Left renal pelvis (tissue), 4 donors: ENCODE measurements at places on chromosomes 12 and 14.

DNA sequence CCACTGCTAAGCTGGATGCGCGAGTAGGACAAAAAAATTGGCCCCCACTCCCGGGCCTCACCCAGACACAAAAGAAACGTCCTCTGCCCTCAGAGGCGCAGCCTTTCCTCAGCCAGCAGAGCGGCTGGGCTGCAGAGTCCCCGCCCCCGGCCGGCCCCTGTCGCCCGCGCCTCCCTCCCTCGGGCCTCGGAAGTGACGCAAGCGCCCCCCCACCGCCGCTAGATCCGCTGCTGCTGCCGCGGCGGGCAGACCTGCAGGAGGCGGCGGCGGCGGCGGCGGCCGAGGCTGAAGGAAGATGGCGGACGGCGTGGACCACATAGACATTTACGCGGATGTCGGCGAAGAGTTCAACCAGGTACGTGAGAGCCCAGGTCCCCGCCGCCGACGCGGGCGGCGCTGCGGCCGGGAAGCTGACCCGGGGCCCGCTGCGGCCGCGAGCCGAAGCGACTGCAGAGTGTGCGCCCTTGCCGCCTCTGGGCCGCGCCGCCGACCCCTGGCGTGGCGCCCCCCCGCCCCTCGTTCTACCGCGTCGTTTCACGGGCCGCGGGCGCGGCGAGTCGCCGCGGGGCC is at the start of gene CPSF6:
TSS of gene CPSF6 (plus strand) at position 218 of the 570 bp plus-strand sequence. CDS start at position 296, 78 bp downstream.
- peak; percentile 83 for DNase-seq

GRCh38 chr12:3342051-3342450 is 149.0 kb upstream of the PRMT8 start:
- DNase-seq = no peak

DNA sequence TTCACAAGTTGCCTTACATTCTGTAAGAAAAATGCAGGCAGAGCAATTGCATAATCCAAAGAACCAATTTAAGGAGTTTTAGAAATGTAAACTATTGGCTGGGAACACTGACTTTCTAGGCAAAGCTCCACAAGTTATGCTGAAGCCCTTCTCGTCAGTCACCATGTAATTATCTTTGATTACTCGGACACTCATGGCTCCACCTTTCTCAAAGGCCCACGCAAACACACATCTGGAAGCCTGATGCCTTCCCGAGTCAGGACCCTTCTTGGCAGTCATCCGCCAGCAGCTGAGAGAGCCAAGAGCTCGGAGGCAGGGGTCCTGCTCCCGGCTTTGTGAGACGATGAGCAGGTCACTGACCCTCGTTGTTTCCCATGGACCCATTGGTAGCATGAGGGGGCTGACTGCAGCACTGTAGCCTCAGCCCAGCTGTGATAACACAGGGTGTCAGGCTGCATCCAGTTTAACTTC is 202.2 kb downstream of the TMEM132D start:
- DNase-seq = no peak

GRCh38 chr12:60863421-60863820 is 1267.6 kb downstream of the SLC16A7 start:
- no peak for DNase-seq

DNA sequence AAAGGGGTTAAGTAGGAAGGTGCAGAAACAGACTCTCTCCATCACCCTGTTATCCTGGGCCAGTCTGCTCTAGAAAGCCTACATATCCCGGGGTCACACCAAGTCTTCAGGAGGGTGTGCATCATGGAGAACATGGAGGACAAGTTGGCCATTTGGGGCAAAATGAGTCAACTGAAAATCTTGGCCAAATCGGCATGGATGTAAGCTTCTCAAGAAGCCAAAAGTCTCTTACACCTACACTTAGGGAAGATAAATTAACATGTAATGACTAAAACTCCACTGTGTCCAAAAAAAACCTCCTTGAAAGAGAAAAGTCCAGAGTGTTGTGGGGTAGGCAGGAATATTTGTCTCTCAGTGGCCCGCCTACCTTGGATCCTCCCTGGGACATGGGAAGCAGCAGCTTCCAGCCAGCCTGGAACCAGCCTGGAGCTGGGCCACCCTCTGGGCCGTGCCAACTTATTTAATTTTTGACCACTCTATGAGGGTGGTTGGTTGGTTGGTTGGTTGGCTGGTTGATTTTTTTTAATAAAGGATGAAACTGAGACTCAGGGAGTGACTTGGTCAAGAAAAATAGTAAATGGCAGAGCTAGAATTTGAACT is 17.9 kb upstream of the TC2N start:
- no peak for DNase-seq

DNA sequence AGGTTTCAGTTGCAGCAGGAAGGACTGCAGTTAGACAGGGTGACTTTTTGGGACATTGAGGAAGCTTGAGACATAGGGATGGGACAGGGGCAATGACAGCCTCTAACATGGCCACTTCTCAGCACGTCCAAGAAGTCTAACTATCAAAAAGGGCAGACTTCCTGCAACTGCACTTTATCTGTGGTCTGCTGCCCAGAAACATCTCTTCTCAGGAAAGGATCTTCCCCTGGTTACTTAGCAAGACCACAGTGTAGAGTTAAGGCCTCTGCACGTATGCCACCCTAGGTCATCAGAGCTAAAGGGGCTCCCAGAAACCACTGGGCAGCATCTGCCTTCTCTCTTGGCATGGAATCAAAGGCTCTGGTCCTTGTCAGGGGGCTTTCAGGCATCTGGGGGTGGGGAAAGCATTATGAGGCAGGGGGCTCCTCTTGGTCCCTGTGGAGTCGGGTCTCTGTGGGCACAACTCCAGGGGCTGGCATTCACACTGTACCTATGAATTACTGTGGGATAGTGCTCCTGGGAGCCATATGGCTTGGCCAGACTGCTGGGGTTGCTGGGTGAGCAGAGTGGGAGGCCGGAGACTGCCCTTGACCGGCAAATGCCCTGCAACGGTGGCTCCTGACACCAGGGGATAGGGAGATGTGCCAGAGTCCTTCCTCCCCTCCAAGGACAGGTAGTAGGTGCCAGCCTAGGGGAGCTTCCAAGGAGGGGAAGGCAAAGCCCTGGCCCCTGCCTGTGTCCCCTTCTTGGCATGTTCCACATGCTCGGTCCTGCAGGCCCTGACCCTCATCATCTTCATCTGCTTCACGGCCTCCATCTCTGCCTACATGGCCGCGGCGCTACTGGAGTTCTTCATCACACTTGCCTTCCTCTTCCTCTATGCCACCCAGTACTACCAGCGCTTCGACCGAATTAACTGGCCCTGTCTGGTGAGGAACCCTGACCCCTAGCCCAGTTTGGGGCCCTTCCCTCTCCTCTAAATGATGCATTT is 1.0 kb downstream of the CMTM5 start:
- no peak for DNase-seq

GRCh38 chr12:103105971-103106597 is 148.6 kb downstream of the ASCL1 start:
- DNase-seq = no peak

GRCh38 chr12:118055865-118056773 is 4.9 kb downstream of the WSB2 start:
- no peak for DNase-seq

GRCh38 chr12:13164921-13165616 is 31.5 kb upstream of the EMP1 start:
- no peak for DNase-seq

DNA sequence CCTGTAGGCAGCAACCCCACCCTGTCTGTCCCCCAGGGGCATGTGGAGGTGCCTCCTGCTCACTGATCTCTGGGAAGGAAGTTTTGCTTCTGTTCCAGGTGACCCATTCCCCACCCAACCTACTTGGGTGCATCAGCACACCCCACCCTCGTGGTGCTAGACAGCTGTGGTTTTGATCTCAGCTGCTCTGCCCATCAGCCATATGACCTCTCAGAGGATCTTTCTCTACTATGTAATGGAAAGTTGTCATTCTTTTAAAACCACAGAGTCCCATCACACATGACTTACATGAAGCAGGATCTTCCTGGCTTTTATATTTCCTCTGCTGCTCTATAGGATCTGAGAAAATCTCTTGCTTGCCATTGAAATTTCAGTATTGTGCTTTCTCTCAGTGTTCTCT is 13.5 kb upstream of the KRT82 start:
- DNase-seq = no peak

DNA sequence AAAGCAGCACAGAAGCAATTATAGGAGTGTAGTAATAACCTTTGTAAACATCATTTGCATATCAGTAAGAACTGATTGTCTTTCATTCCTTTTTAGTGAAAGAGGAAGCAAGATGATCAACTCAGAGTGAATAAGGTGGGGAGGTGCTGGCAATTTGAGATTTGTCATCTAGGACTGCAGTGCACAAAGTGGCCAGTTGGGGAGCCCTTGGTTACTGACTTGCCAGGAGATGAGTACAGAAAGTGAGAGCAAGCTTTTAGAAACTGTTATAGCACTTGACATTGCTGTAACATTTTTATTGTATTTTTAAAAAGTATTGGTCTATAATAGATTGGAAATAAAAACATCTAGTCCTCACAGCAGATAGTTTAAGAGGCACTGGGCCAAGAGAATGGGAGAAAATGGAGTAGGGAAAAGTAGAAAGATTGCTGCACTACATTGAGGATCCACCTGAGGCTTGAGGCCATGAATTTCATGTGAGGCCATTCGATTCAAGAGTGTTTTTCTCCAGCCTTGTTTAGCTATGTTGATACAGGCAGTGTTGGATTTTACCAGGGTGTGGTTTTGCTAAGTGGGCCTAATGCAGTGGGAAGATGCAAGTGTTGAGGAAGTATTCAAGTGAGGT is 98.2 kb downstream of the SNAPC1 start:
- DNase-seq = no peak

DNA sequence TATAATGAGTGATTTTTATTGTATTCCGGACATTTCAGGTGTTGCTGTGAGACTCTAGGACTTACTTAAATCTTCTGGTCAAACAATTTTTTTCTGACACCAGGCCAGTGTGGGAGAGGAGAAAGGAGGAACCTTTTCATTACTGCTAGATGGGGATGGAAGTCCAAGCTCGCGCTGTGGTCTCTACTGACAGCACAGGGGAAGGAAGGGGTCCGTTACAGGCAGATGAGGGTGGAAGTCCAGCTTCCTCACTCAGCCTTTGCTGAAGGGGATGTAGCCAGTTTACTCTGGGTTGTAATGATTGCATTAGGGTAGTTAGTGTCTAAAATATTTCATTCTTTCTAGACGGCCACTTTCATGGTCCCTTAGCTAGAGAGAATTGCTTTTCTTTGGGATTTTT is 26.3 kb upstream of the ST8SIA1 start:
- DNase-seq = no peak

- DNase-seq = peak; percentile 45
Measured at GRCh38 chr14:50116966-50117365, 594 bp upstream of the VCPKMT start.

DNA sequence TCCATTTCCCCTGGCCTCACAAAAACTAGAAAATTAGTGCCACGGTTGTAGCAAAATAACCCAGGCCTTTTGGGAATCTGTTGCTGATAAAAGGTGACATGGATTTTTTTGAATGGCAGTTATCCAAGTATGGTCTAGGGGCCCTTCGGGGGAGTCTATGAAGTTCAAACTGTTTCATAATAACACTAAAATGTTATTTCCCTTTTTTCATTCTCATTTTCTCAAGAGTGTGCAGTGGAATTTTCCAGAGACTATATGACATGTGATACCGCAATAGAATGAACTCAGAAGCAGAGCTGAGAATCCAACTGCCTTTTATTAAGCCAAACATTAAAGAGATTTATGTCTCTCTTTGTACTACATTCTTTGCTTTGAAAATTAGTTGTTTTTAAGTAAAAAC is 26.9 kb downstream of the GSTZ1 start:
- peak; percentile 21 for DNase-seq

DNA sequence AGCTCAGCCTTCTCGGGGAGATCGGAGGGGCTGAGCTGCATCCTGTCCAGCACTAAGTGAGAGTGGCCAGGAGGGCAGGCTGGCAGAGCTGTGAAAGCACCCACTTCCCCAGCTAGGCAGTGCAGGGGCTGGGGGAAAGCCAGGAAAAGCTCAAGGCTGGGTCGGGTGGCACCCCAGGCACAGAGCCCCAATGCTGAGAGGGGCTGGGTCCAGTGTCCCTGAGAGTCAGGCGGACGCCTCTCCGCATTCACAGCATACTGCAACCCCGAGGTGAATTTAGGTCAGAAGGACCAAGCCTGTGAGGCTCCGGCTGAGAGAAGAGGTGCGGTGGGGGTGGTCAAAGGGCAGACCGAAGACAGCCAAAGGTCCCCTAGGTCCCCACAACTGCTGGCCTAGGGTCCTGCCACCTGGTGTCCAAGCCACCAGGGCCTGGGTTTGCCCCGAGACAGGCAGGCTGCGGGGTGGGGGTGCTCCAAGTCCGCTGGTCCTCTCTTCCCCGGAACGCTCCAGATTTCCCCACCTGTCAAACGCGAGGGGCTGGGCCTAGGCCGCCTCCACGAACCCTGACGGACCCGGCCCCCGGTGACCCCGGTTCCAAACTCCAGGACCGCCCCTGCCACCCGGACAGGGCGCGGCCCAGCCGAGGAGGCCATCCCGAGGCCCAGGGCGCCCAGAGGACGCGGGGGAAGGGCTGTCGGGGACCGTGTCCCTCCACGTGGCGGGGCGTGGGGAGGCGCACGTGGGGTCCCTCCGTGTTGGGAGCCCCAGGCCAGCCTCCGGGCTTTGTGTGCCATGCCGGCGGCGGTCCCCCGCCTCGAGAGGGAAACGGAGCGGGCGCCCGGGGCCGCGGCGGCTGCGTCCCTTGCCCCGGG is 527 bp downstream of the CAMKK2 start:
- DNase-seq = no peak

DNA sequence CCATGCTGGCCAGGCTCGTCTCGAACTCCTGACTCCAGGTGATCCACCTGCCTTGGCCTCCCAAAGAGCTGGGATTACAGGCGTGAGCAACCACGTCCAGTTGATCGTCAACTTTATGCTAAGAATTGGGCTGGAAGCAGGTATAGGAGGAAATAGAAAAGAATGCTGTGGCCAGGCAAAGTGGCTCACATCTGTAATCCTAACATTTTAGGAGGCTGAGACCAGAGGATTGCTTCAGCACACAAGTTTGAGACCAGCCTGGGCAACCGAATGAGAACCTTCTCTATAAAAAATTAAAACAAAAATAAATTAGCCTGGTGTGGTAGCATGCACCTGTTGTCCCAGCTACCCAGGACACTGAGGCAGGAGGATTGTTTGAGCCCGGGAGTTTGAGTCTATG is 37.1 kb upstream of the SNX6 start:
- DNase-seq = no peak

DNA sequence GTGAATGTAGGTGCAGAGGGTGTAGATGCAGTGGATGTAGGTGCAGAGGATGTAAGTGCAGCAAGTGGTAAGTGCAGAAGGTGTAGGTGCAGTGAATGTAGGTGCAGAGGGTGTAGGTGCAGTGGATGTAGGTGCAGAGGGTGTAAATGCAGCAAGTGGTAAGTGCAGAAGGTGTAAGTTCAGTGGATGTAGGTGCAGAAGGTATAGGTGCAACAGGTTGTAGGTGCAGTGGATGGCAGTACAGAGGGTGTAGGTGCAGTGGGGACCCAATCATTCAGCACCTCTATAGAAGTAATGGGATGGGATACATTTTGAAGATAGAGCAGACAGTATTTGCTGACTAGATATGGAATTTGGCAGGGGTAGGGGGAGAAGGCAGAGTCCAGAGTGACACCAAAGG is 85.0 kb downstream of the HECTD4 start:
- no peak for DNase-seq

DNA sequence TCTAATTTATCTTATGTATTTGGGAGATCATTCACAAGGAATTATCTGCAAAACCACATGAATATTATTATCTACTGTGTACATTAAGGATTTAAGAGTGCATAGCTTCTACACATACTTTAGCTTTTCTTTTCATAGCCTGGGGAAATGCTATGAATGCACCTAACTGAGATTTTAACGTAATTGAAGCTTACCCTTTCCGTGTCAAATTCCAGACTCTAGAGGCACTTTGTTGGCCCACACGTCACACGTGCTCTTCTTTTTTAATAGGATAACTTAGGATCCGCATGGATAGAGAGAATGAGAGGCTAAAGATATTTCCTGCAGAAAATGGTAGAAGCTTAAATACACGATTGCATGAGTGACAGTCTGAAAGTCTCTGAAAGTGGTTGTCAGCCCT is 481.1 kb downstream of the PCNX1 start:
- no peak for DNase-seq
